ENCODE measurements at places on chromosomes 4 and X. TPM values are rescaled to one million over a fixed set of nuclear protein-coding genes. Genes with fewer than 3 reads are reported as not detected.

The DCAF16 gene
- 21.3 TPM for total RNA-seq

The FOXR2 gene
- total RNA-seq, result not detected

The COX7B2 gene
- not detected for total RNA-seq

The ACOX3 gene
- 25.4 TPM for total RNA-seq

The TMEM47 gene
- 27.7 TPM for total RNA-seq

The SMPX gene
- 703 TPM for total RNA-seq

The IL2 gene
- total RNA-seq, result not detected

The MAGEB6B gene
- not detected for total RNA-seq

The AREG gene
- not detected for total RNA-seq

The ASB12 gene
- 2.4 TPM for total RNA-seq

The HELT gene
- not detected for total RNA-seq

- DNase-seq, result no peak
Measured at GRCh38 chr4:25433966-25434827, 57.1 kb downstream of the ANAPC4 start.

DNA sequence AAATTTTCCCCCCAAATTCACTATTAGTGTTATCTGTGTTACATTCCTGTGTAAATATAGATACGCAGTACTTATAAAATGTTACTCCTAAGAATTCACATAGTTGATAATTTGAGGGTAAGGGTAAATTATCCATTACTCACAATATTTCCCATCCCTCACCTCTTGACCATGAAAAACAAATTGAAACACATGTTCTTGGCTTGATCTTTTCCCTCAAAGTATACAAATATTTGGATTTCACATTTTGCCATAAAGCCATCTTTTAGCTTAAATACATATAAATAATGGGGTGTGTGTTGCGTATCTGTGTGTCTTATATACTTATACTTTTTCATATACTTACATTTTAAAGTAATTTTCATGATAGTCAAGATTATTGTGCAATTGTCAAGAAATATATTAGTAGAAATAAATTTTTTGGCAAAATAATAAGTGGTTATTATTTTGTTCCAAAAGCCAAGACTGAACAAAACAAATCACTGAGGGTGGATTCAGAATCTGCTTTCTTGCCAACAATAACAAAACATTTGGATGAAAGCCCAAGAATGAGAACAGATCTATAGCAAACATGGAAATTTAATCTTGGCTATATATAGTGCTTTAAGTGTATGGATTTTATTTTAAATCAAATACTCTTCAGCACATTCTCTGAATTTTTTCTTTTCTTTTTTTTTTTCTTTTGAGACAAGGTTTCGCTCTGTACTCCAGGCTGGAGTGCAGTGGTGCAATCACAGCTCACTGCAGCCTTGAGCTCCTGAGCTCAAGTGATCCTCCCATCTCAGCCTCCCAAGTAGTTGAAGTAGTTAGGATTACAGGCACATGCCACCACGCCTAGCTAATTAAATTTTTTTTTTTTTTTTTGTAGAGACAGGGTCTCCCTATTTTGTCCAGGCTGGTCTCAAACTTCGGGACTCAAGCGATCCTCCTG, 48.5 kb upstream of the PRSS48 start:
- no peak for DNase-seq

DNA sequence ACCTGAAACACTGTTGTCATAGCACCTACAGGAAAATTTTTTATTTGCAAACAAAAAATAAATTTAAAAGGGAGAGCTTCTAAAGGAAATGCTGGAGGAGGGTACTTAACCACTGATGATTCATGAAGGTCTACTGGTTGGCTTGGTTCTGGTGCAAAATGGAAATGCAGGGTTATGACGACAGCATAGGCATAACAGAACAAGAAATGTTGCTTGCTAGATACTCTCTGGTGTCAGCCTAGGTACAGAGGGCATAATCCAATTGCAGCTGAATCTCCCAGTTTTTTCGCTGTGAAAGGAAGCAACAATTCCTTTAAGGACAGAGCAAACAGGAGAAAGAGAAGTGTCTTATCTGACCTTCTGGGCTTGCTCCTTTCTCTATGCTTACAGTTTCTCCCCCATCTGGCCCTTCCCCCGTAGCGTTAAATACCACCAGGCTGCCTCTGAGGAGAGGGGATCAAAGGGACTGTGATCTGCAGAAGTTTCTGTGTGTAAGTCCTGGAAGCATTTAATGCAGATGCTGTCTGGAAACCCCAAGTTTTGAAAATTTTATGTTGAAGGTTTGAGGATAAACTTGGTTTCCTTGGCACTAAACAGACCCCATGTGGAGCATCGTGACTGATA, 23.7 kb upstream of the CASK start:
- no peak for DNase-seq

GRCh38 chr4:101256222-101256621, 91.1 kb downstream of the PPP3CA start:
- DNase-seq, result no peak

DNA sequence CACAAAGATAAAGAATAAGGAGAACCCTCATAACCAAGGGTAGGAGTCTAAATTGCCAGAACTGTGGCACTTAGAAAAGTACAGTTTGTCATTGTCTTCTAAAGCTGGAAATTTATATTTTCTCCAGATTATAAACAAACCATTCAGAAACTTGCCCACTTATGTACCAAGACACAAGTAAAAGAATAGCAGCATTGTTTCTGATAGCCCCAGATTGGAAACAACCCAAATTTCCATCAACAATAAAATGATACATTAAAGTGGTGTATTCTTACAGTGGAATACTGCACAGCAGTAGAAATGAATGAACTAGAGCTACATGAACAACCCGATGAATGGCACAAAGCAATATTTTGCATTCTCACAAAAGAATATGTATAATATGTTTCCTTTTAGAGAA, 63.1 kb upstream of the PDHA1 start:
- no peak for DNase-seq

- no peak for DNase-seq
Measured at GRCh38 chrX:74297766-74298165, 6.2 kb upstream of the ZCCHC13 start.

- no peak for DNase-seq
Measured at GRCh38 chr4:107801766-107802211, 22.9 kb upstream of the SGMS2 start.

Measured in heart right ventricle (tissue), 16 donors.